ENCODE measurements at places on chromosomes 3 and 15.
A peak's percentile ranks its signal among the peaks of the same experiment; 100 is the strongest.

DNA sequence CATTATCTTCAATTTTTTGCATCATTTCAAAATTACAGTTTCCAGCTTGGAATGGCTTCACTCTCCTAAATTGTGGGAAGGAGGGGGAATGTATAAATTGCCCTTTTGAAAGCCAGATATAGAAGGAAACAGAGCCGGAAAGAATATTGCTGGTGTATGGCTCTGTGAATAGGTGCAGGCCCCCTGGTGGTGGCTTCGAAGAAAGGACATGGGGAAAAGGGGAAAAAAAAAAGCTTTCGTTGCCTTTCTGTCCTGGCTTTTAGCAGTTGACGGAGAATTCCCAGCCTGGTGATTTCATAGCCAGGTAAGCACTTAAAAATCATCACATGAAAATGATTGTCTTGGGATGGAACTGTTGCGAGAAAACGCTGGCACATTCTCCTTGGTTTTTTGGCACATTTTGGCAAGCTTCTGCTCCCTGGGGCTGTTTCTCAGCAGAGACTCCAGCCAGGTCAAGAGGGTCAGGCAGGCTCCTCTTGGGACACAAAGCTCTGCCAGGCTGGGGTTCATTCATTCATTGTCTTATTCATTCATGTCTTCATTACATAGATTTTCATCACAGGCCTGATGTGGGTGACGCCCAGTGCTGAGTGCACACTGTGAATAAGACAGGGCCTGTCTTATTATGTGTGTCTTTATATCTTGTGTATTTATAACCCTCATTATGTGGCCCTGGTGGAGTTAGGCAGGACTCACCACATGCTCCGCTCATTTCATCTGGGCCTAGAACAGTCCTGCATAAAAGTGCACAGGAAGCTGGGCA lies 300.0 kb upstream of the TPM1 start:
- peak; percentile 62 for DNase-seq

- no peak for DNase-seq
Observed at GRCh38 chr3:23219552-23219951, 16.4 kb downstream of the UBE2E2 start.

GRCh38 chr3:136146981-136147729 lies 49.0 kb downstream of the MSL2 start:
- no peak for DNase-seq

DNA sequence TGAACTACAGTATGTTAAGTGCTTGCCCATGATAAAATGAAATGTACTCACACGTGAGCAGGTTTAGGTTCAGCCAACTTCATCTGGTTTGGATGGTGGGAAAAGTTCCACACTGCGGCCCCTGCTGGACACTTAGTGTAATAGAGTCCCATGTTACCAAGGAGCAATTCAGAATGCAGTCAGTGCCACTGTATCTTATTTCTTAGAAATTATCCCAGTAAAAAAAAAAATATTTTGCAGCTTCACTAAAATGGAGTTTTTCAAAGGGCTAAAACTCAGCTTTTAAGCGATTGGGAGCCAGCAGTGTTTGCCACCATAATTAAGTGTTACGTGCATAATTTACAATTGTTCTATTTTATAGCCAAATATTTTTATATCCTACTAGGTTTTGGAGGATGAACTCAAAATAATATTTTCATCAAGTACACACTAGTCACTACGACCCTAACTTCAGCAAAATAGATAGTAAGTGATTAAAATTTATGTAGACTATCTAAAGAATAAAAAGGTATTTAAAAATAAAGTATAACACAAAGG lies 371.7 kb upstream of the GBE1 start:
- no peak for DNase-seq

- DNase-seq, result no peak
Observed at GRCh38 chr3:55524565-55525244, 37.6 kb upstream of the WNT5A start.

DNA sequence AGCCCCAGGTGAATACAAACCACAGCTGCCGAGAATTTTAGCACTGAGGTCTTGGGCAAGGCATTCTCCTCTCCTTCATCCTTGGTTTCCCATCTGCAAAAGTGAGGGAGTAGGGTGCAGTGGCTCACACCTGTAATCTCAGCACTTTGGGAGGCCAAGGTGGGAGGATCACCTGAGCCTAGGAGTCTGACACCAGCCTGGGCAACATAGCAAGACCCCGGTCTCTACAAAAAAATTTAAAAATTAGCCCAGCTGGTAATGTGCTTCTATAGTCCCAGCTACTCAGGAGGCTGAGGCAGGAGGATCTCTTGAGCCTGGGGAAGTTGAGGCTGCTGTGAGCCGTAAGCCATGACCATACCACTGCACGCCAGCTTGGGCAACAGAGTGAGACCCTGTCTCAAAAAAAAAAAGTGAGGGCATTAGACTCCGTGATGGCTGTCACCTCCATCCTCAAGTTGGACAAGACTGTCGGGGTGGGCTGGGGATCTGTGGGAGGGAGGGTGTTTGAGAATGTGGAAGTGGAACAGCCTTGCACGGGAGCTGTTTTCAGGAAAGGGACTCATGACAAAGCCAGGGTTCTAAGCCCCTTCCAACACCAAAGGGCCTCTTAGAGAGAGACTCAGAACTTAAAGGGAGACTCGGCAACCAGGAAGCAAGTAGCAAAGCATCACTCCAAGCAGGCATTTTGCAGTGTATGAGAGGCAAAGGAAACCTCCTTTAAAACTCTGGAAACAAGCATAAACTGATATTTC lies 46.0 kb upstream of the FURIN start:
- DNase-seq, result no peak

GRCh38 chr15:79872358-79873017 lies 24.3 kb downstream of the MTHFS start:
- no peak for DNase-seq

GRCh38 chr3:193830791-193831191 lies 237.8 kb downstream of the OPA1 start:
- DNase-seq, result no peak

GRCh38 chr15:40763801-40764628 lies at the start of gene GCHFR:
TSS of gene GCHFR (plus strand) at chr15:40764068. CDS start at chr15:40764181, 113 bp downstream.
- no peak for DNase-seq

GRCh38 chr15:90871716-90872485 lies 3.5 kb downstream of the FURIN start:
- no peak for DNase-seq

DNA sequence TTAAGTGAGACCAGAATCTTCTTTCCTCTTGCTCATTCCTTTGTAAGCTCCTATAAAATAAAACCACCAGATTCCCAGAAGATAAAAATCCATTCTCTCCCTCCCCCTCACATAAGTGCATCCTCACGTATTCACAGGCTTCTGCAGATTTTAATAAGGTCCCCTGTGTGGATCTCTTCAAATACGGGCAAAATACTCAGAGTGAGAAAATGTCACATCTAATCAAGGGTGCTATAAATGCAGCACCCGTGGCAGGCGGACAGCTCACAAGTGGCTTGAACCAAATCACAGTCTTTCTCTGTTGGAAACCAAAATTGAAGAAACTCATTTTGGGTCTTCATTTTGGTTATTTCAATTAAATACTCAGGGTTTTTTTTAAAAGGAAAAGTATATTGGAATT lies 212.9 kb upstream of the CMC1 start:
- DNase-seq, result no peak

- no peak for DNase-seq
Observed at GRCh38 chr3:101219842-101220560, 100.4 kb downstream of the IMPG2 start.

- DNase-seq, result peak; percentile 18
Observed at GRCh38 chr3:150220799-150221198, 187.3 kb upstream of the TSC22D2 start.

Measured in NCI-H524 (cell line).